ENCODE measurements at places on chromosomes 6 and 20. TPM values are rescaled to one million over a fixed set of nuclear protein-coding genes. Genes with fewer than 3 reads are reported as not detected.

DNA sequence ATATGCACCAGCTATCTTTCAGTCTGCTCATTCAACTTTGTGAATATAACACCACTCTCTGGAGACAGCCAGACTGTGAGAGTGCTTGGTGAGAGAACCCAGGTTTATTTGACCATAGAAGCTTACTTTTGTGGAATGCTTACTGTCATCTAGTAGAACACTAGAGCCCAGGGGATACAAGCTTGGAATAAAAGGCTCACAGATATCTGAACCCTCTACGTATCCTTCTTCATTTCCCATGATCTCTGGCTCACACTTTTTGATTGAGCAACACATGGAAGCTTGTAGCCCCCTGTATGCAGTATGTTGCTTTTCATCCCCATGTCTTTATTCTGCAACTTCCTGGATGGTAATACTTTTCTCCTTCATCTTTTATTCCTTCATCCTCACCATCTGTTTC is 835.3 kb upstream of the CITED2 start:
- DNase-seq, result no peak

GRCh38 chr6:30378290-30378937 is 33.5 kb downstream of the RPP21 start:
- peak; percentile 28 for DNase-seq

DNA sequence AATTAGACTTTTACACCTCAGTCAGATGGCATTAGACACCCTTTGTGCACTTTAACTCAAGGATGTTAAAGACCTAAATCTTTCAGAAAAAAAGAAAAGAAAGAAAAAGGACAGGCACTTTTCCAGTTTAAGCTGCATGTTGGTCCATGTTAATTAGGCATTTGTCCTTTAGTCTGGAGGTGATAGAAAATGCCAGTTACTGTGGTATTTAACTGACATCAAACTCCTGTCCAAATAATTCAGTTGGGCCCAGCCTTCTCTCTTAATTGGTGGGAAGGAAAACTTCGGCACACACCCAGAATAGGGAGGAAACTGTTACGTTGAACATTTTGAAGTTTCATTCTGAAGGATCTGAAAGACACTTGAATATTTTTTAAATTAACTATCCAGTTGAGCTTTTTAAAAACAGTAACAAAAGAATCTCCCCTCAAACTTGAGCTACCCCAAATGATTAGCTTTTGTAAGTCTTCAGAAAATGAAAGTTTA is 30.3 kb downstream of the RREB1 start:
- DNase-seq, result no peak

- DNase-seq, result no peak
These were observed 457.9 kb upstream of the PTCHD4 start for GRCh38 chr6:48568856-48569255.

DNA sequence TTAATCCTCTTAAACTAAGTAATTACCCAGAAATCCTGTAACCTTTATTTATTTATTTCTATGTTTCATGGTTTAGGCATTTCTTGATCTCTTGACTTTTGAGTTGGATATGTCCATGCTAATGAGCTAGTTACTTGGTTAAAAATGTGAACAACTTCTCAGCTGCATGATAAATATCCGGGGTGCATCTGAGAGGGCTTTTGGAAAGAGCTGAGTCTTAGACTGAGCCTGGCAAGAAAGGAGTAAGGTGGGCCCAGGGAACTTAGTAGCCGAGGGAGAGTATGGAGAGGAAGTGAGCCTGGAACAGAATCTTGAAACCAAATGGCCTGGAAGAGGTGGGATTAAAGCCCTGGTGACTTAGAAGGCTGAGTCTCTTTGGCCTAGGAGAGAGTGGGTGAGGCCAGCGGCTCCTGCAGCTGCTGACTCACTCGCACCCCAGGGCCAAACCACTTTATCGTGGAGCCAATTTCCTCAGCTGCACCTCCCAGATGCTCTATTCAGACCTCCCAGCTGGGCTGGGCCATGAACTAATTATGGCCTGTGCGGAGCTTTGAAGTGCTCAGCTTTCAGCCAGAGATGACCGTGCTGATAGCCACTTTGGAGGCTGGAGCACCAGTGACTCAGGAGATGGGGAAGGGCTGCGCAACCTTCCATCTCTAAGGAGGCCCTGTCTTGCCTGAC is 19.1 kb downstream of the TGM3 start:
- peak; percentile 1 for DNase-seq

DNA sequence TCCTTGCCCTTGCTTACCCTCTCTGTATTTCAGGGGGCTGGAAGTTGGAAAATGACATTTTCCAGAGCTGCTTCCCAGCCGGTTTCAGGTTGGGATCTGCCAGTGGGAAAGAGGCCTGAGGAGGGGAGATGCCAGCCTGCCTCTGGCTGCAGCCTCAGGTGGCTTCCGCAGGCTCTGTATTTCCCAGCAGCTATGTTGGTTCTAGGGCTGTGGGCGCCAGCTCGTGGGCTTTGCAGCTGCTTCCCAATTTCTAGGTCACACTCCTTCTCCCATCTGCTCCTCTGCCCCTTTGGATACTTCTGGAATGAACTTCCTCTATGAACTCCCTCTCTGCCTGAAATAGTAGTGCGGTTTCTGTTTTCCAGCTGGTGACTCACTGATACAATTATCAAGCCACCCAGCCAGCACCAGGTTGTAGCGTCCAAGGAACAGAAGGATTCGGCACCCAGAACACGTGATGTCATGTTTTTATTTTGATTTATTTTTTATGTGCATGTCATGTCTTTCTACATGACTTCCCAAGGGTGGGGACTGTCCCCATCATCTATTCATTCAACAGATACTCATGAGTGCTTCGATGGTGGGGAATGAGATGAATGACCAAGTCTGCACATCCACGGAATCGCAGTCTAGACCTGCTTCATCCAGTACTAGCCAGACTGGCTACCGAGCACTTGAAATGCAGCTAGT is 38.0 kb downstream of the TGM2 start:
- DNase-seq, result peak; percentile 92

DNA sequence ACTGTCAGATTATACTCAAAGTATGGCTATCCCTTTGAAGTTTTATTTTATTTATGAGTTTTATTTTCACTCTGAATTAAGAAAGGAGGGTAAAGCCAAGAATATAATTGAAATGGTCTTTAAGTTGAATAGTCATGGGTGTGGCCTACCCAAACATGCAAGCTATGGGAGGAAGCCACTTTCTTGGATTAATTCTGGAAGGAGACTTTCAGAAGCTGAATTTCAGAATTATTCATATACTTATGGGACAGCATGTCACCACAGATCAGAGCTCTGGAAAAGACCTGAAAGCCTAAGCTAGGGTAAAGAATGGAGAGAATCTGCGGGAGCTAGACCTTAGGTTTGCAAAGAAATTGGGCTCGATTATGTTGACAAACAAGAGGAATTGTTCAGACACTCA is 242.4 kb upstream of the FKBP1C start:
- DNase-seq, result no peak

Gene MAPK13
- total RNA-seq, result 7.6 TPM

DNA sequence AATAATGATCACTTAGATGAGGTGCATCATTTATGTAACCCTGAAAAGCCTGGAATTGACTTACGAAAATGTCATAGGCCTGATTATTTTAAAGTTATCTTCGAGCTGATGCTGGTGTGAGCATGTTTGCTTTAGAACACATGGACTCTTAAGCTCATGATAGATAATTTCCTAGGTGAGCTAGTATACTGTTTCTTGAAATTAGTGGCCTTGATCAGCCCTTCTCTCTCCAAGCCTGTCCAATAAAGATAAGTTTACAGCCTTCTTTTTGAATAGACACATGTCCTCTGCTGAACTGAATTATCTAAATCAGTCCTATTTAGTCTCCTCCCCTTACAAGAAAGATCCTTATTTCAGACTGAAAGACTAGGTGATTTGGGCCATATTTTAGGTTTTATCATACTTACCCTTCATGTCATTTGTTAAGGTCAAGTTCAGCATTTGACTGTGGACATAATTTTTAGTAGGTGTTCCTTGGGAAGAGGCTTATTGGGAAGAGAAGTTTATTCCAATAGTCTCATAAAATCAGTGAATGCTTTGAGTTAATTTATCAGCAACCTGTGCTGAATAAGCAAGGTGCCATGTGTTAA is 15.3 kb downstream of the FOXO3 start:
- DNase-seq, result no peak

GRCh38 chr6:23637296-23637695 is 488.7 kb upstream of the NRSN1 start:
- DNase-seq, result no peak

- DNase-seq, result no peak
These were observed 74.0 kb downstream of the HAO1 start for GRCh38 chr20:7866285-7866684.

DNA sequence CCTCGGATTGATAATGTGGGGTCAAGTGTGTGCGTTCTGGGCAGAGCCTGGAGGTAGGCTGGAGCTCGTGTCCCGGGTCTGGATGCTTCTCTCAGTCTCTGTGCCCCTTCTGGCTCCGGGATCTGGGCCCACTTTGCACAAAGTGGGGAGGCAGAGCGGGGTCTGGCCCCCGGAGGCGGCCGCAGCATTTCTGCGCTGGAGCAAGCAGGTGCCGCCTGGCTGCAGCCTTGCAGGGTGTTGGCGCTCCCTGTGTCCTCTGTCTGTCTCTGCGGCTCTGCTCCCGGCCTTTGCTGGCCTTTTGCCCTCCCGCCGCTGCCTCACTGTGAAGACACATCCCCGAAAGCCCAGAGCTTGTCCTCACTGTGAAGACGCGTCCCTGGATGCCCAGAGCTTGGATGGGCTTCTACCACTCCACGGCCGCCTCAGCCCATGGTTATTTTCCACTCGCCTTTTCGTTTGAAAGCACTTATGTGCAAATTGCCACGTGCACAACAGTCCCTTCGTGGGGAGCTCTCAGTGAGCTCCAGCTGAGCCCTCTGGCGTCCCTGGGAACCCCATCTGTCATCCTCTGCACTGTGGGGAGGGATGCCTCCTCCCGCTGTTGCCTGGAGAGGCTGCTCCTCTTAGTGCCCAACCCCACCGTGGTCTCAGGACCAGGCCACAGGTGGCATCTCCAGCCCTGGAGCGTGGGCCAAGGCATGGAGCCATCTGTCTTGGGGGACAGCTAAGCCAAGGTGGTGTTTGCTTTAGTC is 17.4 kb downstream of the SLCO4A1 start:
- no peak for DNase-seq

Gene TP53TG5
- under 0.01 TPM for total RNA-seq

GRCh38 chr6:138596591-138596990 is 97.3 kb upstream of the NHSL1 start:
- no peak for DNase-seq

DNA sequence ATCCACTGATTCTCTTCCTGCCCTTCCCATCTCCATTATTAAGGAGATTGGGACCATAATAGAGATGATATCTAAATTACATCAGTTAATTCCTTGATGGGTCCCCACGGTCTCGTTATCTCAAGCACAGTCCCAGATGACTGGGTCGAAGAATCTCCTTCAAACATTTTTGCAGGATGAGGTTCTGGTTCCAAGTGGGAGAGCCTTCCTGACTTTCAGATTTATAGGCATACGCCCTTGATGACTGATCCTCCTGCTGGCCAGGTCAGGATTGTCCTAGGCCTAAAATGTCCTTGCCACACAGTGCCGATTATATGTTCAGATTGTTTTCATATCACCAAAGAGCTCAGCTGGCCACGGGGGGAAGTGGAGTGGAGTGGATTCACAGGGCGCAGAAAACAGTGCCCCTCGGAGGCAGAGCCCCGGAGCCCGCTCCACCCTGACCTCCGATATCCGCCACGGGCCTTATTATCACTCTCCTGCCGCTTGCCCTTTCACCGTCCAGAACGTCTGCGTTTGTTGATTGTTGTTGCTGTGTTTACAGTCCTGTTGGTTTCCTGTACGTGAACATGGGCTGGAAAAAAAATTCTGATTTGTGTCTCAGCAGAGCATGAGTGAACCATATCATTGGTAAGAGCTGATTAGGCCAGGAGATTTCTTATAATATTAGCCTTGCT is 8.9 kb downstream of the BMP6 start:
- DNase-seq, result no peak

DNA sequence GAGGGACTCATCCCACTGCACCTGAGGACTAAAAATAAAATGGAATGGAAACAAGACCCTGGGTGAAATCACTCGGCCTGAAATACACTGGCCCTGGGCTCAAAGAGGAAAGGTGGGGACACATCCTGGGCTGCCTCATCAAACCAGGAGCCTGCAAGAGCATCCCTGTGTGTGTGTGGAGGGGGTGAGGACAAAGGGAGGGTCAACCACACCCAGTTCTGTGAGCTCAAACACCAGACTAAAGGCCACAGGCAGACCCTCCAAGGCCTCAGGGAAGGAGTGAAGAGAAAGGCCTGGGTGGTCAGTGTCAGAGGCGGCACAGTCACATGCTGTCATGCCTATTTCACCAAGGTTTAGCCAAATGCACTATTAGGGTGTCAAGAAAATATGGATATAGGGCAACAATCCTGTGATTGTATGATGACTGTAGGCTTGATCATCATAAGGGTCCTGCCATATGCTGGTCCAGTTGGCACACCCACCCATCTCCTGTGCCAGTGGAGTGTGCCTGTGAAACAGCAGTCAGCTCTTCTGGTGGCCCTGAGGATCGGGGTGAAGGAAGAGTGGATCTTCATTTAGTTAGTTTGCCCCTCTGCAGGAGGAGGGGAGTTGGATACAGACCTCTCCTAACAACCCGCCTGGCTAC is 28.9 kb downstream of the SRSF3 start:
- DNase-seq, result no peak

Gene APOBEC2
- not detected for total RNA-seq

DNA sequence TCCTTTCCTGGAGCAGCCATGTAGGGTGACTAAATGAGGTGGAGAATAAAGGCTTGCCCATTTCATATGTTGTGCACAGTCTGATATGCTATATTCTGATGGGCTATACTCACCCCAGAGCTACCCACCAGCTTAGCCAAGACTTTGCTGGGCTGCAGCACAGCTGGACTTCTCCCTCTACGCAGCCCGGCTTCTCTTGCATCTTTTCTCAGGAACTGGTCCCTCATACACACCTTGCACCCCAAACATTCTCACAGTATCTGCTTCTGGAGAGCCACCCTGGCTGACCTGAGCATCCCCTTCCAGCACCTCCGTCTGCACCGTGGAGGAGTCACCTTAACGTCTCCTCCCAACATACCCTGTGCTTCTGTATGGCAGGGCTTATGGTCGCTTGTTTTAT is 150.8 kb upstream of the PMEPA1 start:
- no peak for DNase-seq

GRCh38 chr6:140915103-140915502 is 1217.6 kb upstream of the GJE1 start:
- DNase-seq, result no peak

Gene CCN5
- total RNA-seq, result 21.1 TPM
